ENCODE measurements at places on chromosomes 7 and 10.

DNA sequence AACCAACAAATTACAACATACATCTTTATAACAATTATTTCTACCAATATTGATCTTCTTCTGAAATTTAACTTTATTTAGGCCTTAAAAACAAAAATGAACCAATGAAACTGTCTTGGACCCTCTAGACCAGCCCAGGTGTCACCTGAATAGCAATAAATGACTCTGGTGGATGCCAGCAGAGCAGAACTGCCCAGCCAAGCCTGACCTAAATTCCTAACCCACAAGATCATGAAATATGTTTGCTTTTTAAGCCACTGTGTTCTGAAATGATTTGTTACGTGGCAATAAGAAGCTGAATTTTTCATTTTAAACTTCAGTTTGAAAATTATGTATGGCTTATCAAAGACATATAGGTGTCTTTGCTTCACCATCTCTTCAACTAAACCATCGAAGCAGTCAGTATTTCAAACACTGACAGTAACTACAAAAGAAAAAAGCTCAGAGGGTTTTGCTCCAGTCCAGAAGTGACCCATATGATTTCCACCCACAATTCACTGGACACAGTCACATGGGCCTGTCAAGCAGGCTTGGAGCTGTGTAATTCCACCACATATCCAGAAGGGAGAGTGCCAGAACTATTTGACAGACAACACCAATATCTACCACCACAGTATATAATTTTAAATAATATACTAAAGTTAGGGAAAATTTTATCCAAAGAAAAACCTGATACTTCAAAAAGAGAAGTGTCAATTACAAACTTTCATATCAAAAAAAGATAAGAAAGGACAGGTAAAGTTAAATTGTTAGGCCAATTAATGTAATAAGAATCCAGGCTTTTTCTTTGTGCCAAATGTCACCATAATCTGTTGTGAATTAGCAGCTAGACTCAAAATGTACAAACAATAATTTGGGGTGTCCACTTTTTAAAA is 94.5 kb downstream of the KMT2C start:
- DNase-seq, result no peak

DNA sequence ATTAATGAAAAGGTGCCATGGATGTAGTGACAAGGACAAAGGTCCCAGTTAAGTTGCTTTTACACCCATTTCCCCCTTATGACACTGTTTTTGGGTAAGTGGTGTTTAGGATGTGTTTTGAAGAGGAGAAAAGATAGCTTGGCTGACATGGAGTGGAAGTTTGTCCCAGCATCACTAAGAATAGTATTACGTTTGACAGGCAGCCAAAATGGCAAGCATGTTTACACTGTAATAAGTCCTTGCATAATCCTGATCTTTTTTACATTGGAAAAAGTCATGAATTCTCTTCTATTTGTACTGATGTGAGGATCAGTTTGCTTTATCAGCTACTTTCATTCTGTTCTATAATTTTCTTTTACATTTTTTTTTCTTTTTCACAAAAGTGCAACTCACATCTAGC is 137.8 kb downstream of the CHRM2 start:
- DNase-seq, result no peak

DNA sequence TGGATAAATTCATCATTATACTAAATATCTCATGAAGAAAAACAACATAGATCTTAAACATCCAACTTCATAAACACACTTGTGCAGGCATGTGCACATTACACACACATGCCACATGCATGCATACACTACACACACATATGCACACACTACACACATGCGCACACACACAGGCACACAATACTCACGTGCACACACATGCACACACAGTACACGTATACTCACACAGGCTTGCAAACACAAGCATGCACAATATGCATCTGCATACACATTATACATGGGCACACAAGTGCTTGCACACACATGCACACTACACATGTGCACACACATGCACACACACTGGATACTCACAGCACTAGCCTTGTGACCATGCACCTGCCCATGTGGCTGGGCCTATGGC is 105.2 kb downstream of the ADARB2 start:
- DNase-seq, result no peak

- no peak for DNase-seq
These were observed 44.4 kb upstream of the AMPH start for GRCh38 chr7:38675494-38676106.

- DNase-seq, result no peak
These were observed 187.7 kb upstream of the KLF6 start for GRCh38 chr10:3972460-3973301.

GRCh38 chr10:86486856-86487255 is 34.7 kb downstream of the WAPL start:
- no peak for DNase-seq

DNA sequence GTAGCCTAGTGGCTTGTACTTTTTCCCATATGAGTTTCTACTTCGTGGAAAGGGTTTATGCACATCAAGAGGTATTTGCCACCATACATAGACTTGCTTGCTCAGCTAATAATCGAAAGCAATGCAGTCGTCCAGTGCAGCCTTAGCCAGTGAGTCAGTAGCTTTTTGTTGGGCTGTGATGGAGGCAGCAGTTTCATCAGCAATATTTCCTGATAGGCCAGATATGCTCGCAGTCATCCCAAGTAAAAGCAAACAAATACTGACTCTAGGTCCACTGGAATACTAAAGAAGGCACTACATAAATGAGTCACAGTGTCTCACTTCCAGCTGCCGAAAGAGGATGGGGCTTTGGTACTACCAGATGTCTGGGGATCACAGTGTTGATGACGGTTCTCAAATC is 2.1 kb upstream of the BNIP3 start:
- DNase-seq, result no peak

DNA sequence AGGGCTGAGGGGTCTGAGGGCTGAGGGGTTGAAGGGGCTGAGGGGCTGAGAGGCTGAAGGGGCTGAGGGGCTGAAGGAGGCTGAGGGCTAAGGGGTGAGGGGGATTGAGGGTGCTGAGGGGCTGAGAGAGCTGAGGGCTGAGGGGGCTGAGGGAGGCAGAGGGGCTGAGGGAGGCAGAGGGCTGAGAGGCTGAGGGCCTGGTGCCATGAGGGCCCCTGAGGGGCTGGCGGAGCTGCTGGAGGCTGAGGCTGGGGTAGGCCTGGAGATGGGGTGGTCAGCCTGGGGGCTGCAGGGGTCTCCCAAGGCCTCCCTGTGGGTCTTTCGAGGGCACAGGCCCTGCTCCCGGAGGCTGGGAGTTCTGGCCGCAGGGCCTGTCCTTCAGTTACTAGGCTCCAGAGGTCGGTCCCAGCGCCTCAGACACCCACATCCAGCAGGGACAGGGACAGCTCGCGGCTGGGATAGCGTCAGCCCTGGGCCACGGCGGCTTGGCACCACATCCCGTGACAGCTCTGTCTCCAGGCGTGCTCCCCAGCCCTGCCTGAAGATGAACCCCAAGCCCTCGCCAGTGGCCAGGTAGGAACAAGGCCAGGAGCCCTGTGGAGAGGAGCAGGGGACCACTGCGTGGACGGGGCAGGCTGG is 16.9 kb downstream of the MYO1G start:
- DNase-seq, result peak; percentile 81

GRCh38 chr7:139776486-139777132 is 1.2 kb downstream of the HIPK2 start:
- DNase-seq, result no peak

- DNase-seq, result no peak
These were observed 23.6 kb downstream of the AKR1B1 start for GRCh38 chr7:134435161-134435920.

DNA sequence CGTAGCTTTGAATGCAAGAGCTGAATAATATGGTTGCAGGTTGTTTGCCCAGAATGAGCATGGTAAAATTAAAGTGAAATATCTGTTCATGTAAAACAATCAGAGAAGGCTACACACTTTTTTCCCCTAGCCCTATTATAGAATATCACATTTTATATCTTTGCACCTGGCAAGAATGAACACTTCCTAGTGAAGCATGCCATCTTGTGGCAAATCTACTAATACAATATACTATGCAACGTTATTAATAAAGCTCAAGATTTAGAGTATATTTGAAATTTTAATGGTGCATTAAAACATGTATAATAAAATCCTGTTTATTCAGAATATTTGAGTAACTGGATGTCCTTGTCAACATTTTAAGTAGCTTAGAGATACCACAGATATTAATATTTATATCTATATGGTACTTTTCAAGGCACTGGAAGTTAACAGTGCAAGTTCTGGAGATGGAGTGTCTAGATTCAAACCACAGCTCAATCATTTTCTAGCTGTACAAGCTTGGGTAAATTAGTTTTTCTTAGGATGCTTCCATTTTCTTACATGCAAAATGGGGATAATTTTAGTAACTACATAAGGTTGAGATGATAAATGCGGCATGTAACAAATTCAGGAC is 643.1 kb upstream of the SEMA3D start:
- DNase-seq, result no peak

DNA sequence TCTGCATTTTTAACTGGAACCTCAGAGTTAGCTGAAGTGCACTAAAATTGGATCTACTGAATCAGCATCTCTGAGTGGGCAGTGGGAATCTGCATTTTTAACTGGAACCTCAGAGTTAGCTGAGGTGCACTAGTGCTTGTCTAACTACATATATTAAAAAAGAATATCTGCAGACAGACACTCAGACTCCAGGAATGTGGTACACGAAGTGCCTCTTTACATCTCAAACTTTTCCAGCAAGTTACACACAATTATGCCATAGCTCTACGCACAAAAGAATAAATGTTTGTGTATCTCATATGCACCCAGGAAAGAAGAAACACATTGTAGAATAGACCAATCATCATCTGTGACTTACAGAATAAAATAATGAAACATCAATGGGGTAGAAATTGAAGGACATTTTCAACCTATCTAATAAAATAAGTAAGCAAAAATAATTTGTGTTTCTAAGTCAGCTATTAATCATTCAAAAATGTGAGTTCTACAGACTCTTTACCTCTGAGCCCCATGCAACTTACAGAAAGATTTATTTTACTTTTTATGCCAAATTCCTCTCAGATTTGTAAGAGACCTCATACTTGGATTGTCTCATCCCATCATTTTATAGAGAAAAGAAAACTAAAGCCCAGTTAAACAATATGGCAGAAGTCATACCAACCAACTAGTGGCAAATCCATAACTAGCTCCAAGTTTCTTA is 28.3 kb downstream of the PPP1R3A start:
- no peak for DNase-seq

- no peak for DNase-seq
These were observed 88.0 kb upstream of the CTTNBP2 start for GRCh38 chr7:117961235-117961634.
